ENCODE measurements at places on chromosomes 6 and 20. TPM values are rescaled to one million over a fixed set of nuclear protein-coding genes. Genes with fewer than 3 reads are reported as not detected.

The MACROD2 gene
- total RNA-seq = not detected

The WTAP gene
- 95.1 TPM for total RNA-seq

The FAXC gene
- not detected for total RNA-seq

The TGIF2 gene
- 49.8 TPM for total RNA-seq

The SMLR1 gene
- not detected for total RNA-seq
